Bronchial smooth muscle cell (primary cell): ENCODE measurements at places on chromosomes 6 and 20. TPM values are rescaled to one million over a fixed set of nuclear protein-coding genes. Genes with fewer than 3 reads are reported as not detected.

Gene RAET1E
- 1.1 and 1.4 TPM in 2 replicates for total RNA-seq

Gene PPP1R18
- total RNA-seq, result 40.8 and 43.5 TPM in 2 replicates

Gene MAP3K5
- total RNA-seq, result 15.5 and 20.0 TPM in 2 replicates

Gene OLIG3
- total RNA-seq, result not detected in 2 replicates

Gene CCDC167
- 10.3 and 11.3 TPM in 2 replicates for total RNA-seq

Gene SPATA2
- 1.1 and 1.4 TPM in 2 replicates for total RNA-seq

Gene MATN4
- total RNA-seq, result 0.17 TPM in 1 of 2 replicates, not detected in the other

Gene C20orf144
- total RNA-seq, result under 0.01 and 0.16 TPM in 2 replicates

Gene TENT5A
- 12.3 and 23.2 TPM in 2 replicates for total RNA-seq

Gene GPR31
- total RNA-seq, result not detected in 2 replicates

Gene ARMC12
- 0.32 and 0.60 TPM in 2 replicates for total RNA-seq

Gene GGTLC1
- not detected in 2 replicates for total RNA-seq

Gene GPSM3
- total RNA-seq, result 0.17 and 0.95 TPM in 2 replicates

Gene HSPA12B
- 1.9 and 4.5 TPM in 2 replicates for total RNA-seq

Gene ENPP1
- total RNA-seq, result 5.6 and 11.5 TPM in 2 replicates

Gene CDH26
- total RNA-seq, result 0.16 and 0.34 TPM in 2 replicates

Gene PRICKLE4
- total RNA-seq, result 0.16 TPM in 1 of 2 replicates, not detected in the other

Gene NMBR
- total RNA-seq, result 0.26 TPM in 1 of 2 replicates, not detected in the other

Gene SLA2
- total RNA-seq, result not detected in 2 replicates

Gene C20orf173
- not detected in 2 replicates for total RNA-seq
